Naive thymus-derived CD4-positive, alpha-beta T cell (primary cell): ENCODE measurements at places on chromosomes 2 and 18. TPM values are rescaled to one million over a fixed set of nuclear protein-coding genes. Genes with fewer than 3 reads are reported as not detected.

GRCh38 chr2:128505150-128505490 lies 186.5 kb upstream of the HS6ST1 start:
- no peak for DNase-seq

- no peak for DNase-seq
Measured at GRCh38 chr2:10527585-10527984, 79.5 kb upstream of the ODC1 start.

GRCh38 chr2:12287220-12287751 lies 429.4 kb upstream of the TRIB2 start:
- no peak for DNase-seq

- DNase-seq, result no peak
Measured at GRCh38 chr2:100196786-100197494, 54.5 kb upstream of the AFF3 start.

- DNase-seq, result no peak
Measured at GRCh38 chr18:8794934-8795280, 89.6 kb downstream of the MTCL1 start.

GRCh38 chr18:57311472-57311871 lies 40.9 kb upstream of the ST8SIA3 start:
- DNase-seq, result no peak

DNA sequence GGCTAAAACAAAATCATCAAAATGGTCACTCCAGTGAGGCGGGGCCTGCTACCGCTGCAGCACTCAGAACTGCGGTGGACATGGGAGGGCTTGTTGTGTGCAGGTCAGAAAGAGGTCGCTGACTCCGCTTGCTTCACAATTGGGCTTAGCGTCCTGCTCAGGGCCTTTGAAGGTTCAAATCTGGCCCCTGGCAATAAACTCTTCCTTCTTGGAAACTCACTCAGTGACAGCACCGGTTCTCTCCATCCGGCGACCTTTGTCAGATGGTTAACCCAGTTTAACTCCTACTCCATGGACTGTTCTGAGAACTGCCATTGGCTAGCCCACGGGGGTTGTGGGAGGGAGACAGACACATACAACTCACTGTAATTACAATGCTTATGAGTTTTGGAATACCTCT lies 29.0 kb upstream of the LAPTM4A start:
- no peak for DNase-seq

DNA sequence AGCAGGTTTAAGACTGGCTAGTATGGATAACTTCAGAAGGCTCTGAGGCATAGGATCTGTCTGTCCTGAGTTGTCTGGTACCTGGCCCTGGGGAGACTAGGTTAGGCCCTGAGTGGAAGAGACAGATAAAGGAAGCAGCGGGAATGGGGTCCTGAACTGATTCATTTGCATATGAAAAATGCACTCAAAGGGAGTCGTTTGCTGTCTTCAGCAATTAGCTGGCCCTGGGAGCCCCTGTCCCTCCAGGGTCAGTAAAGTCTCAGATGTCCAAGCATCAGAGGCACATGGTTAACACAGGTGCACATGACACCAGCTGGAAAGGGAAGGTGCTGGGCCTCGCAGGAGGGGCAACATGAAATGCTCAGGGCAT lies 172.4 kb downstream of the ACOXL start:
- DNase-seq, result no peak

- DNase-seq, result no peak
Measured at GRCh38 chr2:83365476-83365875, 1093.6 kb downstream of the SUCLG1 start.

GRCh38 chr18:69980982-69981804 lies 33.5 kb upstream of the CD226 start:
- no peak for DNase-seq

DNA sequence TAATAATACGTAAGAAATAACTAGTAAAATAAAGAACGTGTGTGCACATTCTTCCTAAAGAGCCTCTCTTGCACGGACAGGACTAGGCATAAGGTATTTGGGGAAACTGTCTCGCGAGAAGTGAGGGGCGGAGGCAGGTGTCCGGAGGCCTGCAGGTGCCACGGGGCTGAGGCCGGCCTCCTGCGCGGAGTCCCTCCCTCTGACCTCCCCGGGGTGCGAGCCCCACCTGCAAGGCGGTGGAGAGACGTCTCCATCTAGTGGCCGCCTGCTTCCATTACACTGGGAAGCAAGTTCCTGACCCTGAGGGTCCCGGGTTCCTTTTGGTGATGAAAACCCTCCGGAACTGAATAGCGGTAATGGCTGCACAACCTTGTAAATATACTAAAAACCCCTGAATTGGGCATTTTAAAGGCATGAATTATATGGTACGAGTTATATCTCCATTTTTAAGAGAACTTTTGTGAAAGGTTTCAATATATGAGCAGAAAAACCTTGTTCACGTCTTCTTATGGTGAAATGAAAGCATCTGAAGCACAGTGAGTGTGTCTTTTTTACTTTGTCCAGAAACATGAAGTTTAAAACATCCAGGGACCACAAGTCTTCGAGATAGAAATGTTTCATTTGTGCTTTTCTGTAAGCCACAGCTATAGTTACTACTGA lies 35.5 kb upstream of the CTDP1 start:
- DNase-seq, result peak; percentile 44

DNA sequence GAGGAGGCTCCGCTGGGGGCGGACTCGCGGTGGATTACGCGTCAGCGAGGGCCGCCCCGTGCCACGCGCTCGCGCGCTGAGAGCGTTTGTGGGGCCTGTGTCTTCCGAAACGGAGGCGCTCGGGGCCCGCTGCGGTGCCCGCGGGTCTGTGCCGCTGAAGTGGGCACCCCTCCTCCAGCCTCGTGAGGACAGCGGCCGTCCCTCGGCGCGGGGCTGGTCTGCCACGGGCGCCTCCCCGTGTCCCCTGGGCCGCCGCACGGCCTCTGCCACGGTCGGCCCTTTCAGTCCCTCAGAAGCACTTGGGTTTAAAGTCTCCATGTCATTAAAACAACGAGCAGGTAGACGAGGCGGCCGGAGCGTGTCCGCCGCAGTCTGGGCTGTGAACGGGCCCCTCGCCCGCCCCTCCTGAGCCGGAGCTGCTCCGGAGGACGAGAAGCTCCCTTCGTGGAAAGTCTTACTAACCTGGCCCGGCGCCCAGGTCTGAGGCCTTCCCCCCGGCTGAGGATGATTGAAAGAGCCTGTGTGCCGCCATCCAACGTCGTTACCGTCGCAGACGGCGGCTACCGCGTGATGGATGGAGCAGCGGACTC lies 97.6 kb downstream of the NFATC1 start:
- no peak for DNase-seq

DNA sequence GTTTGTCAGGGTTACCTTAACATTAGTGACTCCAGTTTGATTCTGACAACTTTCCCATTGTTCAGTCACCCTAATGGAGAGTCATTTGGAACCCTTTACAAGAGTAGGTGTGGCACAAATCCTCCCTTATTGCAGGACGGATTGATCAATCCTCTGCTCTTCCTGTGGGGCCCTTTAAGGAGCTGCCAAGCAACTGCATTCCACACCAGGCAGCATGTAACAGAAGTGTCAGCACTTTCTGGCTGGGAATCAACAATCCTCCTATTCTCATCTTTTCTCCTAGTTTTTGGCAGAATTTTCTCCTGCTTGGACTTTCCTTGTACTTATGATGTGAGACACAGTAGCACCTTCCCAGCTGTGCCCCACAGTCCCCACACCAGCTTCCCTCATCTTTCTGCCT lies 177.8 kb downstream of the ST6GAL2 start:
- no peak for DNase-seq

DNA sequence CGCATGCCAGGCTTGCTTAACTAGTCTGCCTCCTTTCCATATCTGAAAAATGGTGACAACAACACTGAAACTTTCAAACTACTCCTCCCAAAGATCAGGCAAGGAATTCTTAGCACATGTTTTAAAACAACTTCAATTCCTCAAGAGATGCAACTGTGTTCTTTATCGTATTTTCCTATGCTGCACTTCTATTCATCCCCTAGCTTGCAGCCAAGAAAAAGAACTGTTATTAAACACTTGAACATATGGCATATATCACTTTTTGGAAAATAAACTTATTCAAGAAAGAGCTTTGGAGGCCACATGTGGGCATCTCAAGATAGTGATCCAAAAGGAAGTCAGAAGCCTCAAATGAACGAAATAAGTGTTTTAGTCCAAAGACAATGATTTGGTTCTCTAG lies 75.6 kb upstream of the STAM2 start:
- no peak for DNase-seq

DNA sequence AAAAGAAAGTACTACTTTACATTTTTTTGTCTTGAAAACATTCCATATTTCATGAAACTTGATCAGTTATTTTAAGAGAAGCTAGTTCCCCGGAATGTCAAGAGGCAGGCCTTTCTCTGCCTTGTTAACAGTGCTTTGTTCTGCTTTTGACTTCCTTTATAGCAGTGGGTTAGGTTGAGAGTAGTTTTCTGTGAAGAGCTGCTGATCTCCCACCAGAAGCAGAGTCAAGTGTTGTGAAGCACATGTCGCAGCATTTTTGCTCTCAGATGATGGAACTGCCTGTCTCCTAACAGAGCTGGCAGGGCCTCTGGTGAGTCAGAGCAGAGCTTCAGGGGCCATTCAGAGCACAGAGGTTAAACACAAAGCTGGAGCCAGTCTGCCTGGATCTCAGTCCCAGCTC lies 871.8 kb downstream of the SLC4A3 start:
- no peak for DNase-seq

DNA sequence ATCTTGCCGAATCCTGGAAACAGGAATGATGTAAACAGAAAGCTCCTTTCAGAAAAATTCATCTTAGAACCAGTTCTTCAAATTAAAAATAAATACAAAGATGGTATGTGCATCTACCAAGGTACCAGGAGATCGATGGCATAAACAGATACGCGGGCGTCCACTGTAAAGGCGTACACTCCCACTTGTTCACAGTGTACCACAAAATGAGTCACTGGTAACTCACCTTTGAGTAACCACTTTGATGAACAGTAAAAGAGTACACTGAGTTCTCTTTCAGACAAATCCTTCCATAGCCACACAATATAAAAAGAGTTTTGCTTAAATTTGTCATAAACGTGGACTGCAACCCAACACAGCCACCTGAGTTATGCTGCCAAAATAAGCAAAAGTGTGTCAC lies 128.3 kb downstream of the DNER start:
- DNase-seq, result no peak

- no peak for DNase-seq
Measured at GRCh38 chr18:2258954-2259353, 312.4 kb downstream of the METTL4 start.

- no peak for DNase-seq
Measured at GRCh38 chr18:21763846-21764646, 23.5 kb downstream of the MIB1 start.

GRCh38 chr2:143398781-143399180 lies 269.6 kb downstream of the ARHGAP15 start:
- DNase-seq, result no peak

DNA sequence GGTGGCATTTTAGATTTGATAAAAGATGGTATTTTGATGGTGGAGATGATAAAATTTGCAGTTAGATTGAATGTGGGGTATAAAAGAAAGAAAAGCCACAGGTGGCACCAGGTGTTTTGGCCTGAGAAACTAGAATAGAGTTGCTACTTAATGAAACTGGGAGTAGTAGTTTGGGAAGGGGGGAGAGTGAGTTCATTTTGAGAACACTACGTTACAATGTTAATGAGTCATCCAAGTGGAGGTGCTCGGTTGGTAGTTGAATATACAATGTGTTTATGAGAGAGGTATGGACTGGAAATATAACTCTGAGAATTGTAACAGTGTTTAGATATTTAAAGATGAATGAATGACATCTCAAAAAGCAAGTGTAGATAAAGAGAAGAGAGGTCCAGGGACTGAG lies 26.4 kb downstream of the EPG5 start:
- no peak for DNase-seq

GRCh38 chr2:144078106-144078505 lies 441.8 kb downstream of the ZEB2 start:
- no peak for DNase-seq

DNA sequence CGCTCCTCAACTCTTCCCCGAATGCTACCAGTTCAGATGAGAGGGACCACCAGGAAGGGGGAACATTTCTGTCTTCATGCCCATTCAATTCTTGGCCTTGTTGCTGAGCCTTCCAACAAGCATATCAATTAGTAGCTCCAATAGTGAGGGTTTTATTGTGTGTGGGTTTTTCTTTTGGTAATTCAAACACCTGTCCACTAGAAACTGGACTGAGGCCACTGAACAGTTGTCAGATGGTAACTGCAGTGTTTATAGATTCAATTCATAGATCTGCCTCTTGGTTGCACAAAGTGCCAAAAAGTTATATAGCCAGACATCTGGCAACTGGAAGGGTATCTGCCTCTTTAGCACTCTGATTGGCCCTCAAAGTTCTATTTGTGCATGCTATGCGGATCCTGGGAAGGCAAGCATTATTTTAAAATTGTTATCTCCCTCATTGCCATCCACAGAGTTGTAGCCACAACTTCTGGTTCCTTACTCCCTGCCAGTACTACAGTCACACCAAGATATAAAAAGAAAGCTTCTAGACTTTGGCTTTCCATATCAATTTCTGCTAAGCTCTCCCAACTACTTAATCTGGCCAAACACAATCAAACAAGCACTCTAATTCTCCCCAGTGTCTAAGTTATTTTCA lies 83.3 kb upstream of the ZNF521 start:
- DNase-seq, result no peak

GRCh38 chr2:70347831-70348230 lies 46.0 kb upstream of the FAM136A start:
- no peak for DNase-seq

- no peak for DNase-seq
Measured at GRCh38 chr18:70385474-70385873, 96.6 kb downstream of the SOCS6 start.

DNA sequence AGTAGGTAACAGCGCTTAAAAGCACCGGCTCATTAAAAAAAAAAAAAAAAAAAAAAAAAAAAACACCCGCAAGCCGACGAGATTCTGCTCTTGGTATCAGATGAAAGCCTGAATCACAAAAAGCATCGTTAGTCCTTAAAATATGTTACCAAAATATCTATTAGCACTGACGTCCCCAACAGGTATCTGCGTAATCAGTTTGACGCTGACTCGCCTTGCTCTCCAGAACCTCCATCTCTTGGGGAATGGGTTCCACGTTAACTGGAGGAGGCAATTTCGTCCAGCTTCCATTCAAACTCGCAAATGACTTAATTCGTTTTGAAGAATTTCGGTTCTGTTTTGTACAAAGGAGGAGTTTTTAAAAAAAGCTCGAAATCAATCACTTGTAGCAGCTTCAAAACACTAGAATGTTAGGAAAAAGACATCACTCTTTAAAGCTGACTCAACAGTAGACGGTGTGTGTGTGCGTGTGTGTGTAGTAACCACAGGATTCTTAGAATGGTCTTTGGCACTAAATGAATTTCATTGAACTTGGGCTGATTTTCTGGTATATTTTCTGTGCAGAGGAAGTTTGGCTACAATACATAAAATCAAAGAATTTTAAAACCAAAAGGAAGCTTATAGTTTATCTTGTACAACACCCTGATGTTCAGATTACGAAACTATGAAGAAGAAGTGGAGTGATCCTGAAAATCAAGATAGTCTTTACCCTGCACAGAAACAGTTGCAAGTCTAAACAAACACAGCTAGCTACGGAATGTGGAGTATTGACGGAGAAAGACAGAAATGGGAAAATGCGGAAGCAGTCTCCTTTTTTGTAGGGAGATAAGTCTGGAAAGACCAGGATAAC lies 1.1 kb upstream of the PGAP1 start:
- DNase-seq, result peak; percentile 49

The RIT2 gene
- not detected for polyA plus RNA-seq

The KCMF1 gene
- polyA plus RNA-seq, result 15.6 TPM

The FOXI3 gene
- not detected for polyA plus RNA-seq

The CHPF gene
- polyA plus RNA-seq, result 7.8 TPM

The SLC19A3 gene
- not detected for polyA plus RNA-seq

The CFC1 gene
- not detected for polyA plus RNA-seq

The CRYGD gene
- not detected for polyA plus RNA-seq

The CD8A gene
- 0.16 TPM for polyA plus RNA-seq

The KCNK3 gene
- polyA plus RNA-seq, result not detected

The BCL11A gene
- 1.5 TPM for polyA plus RNA-seq

The PPP1R1C gene
- not detected for polyA plus RNA-seq

The SGPP2 gene
- 0.06 TPM for polyA plus RNA-seq

The DUSP2 gene
- 25.6 TPM for polyA plus RNA-seq
